ENCODE measurements at places on chromosomes 13 and 19.

DNA sequence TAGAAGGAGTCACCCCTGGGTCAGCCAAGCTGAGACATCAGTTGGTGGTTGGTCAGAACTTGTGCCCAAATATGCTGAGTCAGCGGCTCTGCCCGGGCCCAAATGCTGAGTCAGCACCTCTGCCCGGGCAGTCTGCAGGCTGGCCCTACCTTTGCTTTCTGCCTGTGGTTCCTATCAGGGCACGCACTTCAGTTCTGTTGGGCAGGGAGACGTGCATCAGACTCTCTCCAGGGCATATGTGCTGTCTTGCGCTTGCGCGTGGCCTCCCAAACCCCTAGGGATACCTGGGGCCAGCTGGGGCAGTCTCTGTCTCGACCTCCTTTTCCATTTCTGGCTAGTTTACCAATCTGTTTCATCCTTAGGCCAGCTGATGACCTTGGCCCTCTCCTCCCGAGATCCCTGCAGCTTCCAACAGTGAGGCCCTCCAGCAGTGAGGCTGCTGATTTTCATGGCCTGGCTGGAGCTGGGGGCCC, 24.4 kb upstream of the LDLR start:
- DNase-seq: no peak

DNA sequence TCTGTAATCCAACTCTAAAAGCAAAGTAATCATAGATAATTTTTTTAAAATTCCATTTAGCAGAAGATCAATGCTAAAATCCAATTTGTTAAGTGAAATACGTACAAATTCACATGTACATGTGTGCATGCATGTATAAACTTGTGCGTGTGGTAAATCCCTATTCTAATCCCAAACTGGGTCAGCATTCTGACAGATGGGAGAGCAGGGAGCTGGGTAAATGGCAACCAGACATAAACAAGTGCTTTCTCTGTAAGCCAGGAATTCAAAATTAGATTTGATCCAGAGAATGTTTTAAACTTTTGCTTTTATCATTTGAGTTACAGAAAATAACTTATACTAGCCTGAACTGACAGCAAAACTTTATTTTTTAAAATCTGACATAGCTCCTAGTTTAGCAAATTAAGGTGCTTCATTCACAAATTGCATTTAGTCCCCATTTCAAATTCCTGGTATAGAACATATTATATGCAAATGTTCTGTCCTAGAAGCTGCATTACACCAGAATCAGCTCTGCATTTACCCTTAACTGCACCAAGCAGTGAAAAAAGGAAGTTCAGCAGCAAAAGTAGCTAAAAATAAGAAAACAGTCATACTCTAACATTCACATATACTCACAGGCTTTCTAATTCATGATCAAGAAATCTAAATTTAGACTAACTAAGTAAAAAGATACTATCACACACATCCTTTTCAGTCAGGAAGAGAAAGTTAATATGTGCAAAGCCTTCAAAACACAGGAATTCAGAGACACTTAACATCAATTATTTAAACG, 32.6 kb downstream of the UBL3 start:
- DNase-seq: no peak

GRCh38 chr19:40862785-40863184, 12.5 kb upstream of the CYP2A6 start:
- no peak for DNase-seq

- no peak for DNase-seq
These were observed 4.2 kb downstream of the LILRB5 start for GRCh38 chr19:54252845-54253244.

DNA sequence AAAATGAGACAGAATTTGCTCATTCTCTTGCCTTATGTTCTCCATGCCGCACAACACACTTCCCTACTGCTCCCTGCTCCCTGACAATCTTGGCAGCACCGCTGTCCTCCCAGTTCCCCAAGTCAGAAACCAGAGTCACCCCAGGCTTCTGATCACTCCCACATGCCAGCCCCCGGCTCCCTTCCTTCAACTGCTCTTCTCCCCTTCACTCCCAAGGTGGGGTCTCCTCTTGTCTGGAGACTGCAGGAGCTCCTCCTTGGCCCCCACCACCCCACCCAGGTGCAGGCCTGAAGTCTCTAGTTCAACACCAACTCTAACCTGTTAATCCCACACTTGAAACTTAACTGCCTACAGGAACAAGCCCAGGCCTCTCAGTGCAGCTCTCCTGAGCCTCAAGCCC, 16.8 kb upstream of the AKAP8 start:
- no peak for DNase-seq

GRCh38 chr13:50243931-50244330, 228.7 kb downstream of the KCNRG start:
- no peak for DNase-seq

GRCh38 chr19:14561847-14562351, 10.0 kb downstream of the NDUFB7 start:
- DNase-seq: no peak

DNA sequence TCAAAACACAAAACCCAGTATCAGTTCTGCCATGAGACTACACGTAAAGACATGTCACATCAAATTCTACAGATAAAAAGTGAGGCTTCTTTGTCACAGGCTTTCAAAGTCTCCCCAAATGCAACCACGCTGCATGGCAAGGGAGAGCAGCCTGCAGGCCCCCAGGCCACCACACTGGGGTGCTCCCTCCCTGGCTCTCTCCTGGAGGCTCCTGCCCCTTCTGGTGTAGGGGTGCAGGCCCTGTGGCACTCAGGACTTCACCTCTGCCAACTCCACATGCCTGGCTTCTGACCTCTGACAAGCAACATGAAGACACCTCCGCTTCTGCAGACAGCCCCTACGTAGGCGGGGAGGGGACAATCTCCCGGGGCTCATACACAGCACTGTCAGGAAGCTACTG, 14.3 kb downstream of the AKAP8 start:
- no peak for DNase-seq

- no peak for DNase-seq
These were observed 94.1 kb downstream of the STK24 start for GRCh38 chr13:98482476-98483444.

DNA sequence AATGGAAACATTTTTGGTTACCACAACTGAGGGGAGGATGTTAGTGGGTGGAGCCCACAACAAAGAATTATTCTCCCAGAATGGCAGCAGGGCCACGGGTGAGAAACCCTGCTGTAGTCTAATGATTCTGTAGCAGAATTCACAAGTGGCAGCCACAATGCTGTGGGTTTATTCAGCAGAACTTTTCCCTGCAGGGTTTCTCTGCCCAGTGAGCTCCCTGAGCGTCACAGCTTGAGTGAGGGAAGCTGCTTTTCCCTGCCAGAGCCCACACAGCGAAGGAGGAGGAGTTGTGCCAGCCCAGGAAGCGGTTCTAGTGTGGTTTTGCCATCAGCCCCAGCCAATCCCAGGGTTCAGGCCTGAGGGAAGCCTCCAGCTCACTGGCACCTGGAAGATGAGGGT, 4.4 kb downstream of the ATP12A start:
- no peak for DNase-seq

DNA sequence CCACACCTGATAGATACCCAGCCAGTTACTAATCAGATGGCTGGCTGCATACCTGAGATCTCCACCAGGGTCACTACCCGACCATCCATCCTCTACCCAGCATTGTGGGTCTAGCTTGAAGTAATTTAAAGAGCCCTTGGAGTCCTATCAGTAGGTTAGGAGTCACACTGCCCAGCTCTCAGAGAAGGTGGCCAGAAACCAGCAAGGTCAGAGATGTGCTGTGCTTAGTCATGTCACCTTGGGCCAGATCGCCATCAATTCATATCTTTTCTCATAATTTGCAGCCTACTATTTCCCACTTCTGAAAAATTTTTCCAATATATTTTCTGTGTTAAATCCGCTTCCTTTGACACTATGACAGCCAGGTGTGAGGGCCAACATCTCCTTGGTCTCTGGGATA, 13.9 kb downstream of the SAMD4B start:
- no peak for DNase-seq

DNA sequence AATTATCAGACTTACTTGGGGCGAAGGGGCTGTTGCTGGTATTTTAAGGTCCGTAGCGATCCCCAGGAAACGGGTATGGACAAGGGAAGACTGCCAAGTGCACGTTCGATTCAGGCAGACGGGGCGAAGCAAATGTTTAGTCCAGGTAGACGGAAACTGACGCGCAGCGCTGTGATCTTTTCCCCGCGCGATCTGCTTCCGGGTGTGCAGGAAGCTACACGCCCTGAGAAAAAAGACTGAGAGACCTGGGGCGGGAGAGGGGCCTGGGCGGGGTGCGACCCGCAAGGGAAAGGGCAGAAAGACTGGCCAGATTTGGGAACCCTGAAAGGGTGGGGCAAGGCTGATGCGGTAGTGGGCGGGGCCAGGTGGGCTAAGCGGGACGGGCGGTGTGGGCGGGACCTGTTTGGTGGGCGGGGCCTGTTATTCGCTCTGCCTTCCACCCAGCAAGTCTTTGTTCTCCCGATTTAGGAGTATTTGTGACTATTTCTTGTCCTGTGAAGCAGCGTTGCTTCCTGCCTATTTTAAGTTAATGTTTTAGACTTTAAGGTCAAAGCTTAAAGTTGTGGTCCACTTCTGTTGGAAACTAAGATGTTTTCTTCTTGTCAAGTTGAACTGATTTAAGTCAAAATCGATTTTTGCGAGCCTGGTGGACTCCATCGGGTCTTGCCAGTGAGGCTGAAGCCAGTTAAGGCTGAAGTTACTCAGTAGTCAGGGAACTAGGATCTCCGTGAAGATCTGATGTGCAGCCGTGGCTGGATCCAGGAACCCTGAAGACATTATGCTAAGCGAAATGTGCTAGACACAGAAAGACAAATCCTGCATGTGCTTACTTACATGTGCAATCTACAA, at the start of gene ZNF836:
ZNF836 (minus strand) TSS at position 301 of the 849 bp plus-strand sequence. CDS start 3,549 bp downstream, outside the sequence.
- peak; percentile 83 for DNase-seq

DNA sequence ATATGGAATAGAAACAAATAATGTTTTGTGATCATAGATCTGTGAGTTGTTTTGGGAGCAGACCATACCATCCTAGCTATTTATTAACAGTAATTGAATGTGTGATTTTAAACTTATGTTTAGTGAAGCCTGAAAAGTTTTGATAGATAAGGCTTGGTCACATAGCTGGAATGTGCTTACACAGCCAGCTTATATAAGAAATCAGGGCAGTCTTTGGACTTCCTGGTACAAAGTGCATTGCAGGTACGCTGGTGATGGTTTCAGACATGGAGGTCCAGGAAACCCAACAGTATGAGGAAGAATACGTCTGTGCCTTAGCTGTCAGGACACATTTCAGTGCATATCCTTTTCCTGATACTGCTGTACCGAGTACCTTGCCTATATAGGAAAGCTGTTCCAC, 2316.2 kb upstream of the PCDH20 start:
- DNase-seq: no peak

DNA sequence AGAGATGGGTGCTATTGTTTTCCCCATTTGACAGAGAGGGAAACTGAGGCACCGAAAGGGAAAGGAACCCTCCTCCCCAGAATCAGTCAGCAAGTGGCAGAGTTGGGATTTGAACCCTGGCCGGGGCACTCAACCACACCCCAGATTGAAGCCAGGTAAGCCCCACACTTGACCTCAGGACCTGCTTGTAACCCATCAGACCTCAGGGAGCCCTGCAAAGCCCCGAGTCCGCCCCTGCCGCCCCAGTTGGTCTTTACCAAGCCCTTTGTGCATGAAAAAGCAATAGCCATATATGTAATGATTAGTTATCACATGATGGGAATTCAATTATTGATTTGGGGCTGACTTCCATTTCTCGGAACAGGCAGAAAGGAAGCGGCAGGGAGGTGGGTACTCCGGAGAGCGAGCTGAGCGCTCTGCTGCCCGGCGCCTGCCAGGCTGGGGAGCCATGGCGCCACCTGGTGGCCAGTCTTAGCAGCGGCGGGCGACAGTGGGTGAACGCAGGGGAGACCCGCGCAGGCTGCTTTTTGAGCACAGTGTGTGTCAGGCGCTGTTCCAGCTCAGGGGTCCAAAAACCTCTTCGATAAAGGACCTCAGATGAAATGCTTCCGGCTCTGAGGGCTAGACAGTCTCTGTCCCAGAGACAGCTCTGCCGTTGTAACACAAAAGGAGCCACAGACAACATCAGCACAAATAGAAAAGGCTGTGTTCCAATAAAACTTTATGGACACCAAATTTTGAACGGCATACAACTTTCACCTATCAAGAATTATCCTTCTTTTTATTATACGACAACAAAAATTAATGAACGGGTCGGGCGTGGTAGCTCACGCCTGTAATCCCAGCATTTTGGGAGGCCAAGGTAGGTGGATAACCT, 82.9 kb upstream of the CACNA1A start:
- peak; percentile 64 for DNase-seq

GRCh38 chr13:41059456-41060081, 1.7 kb upstream of the WBP4 start:
- no peak for DNase-seq

- no peak for DNase-seq
These were observed 229.8 kb upstream of the MAB21L1 start for GRCh38 chr13:35706281-35706680.

GRCh38 chr19:2047076-2047448, 4.0 kb downstream of the MKNK2 start:
- no peak for DNase-seq

DNA sequence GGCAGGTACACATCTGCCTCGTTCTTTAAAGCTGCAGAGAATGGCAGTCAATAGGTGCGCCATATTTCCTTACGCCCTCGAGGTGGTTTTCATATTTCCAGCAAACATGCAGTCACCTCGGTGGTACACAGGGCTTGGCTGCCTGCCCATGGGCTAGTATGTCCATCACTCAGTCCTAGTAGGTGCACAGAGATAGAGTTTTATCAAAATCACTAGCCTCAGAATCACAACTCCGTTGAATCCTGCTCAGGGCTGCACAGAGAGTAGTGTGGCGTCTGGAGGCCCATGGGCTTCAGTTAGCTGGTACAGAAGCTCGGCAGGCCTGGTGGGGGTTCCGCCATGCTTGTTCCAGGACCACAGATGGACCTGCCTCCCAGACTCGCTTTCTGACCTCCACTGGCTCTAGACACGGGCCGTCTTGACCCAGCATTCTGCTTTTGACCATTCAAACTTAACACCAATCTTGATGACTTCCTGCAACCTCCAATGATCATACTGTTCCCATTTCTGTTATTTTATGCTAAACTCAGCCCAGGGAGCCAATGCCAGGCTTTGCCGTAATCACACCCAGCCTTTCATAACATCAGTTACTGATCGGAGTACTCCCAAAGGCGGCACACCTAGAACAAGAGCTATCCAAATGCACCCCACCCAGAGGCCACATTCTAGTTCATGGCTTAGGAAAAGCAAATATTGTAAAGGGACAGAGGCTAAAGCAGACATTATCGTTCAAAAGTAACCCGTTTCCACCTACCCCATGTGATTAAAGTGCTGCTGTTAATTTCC, 120.4 kb downstream of the RAB20 start:
- no peak for DNase-seq

DNA sequence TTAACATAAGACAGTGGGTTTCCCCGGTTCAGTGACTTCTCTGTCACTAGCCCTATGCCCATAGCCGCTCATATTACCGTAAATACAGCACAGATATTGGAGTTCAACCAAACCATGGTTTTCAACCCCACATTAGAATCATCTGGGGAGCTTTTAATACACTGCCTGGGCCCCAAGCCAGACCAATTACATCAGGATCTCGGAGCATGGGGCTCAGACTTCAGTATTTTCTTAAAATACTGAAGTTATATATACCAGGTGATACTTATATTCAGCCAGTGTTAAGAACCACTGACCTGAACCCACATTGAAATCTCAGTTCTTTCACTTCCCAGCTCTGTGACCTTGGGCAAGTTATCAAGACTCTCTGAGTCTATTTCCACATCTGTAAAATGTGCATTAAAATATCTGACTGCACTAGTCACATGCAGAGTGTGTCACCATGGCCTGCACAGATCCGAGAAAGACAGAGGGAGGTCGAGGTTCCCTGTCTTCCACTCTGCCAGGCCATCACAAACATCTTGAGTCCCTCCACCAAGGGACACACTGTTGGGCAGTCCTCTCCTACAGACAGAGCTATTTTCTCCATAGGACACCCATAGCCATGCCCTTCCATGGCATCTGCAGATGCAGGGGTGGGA, 32.2 kb upstream of the IPO5 start:
- no peak for DNase-seq
